ENCODE measurements at places on chromosomes 13 and 19.

- DNase-seq: no peak
Measured at GRCh38 chr13:30394751-30395191, 27.5 kb upstream of the UBE2L5 start.

- DNase-seq: no peak
Measured at GRCh38 chr13:39144941-39145533, 106.8 kb downstream of the NHLRC3 start.

DNA sequence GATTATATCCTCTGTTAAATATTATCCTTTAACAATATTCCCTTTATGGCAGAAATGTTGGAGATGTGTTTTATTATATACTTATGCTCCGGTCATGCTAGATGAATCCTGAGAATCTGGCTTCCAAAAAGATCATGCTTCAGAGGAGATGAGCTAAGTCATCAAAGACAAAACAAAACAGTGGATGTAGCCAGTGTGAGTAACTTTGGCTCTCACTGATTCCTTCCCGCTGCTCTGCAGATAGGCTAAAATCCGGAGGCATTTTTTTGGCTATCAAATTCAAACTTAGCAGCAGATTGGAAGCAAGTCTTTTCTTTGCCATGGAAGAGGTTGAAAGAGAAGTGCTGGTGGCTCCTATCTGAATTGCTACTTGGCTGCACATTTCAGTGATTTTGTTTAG is 295.9 kb downstream of the GPC6 start:
- no peak for DNase-seq

DNA sequence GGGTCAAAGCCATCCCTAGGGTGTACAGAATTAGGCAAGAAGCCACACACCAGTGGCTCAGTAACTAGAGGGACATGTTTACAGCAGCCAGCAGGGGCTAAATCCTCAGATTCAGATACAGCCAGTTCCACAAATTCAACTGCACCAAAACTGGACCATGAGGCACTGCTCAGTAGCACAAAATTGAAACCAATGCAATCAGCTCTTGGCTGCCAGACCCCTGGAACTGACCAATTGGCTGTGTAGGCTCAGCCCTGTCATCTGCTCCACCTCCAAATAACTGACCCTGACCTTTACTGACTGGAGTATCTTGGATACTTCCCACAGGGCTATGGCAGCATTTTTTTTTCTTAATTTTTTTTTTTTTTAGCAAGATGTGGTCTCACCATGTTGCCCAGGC is 226.5 kb downstream of the FOXO1 start:
- DNase-seq: no peak

DNA sequence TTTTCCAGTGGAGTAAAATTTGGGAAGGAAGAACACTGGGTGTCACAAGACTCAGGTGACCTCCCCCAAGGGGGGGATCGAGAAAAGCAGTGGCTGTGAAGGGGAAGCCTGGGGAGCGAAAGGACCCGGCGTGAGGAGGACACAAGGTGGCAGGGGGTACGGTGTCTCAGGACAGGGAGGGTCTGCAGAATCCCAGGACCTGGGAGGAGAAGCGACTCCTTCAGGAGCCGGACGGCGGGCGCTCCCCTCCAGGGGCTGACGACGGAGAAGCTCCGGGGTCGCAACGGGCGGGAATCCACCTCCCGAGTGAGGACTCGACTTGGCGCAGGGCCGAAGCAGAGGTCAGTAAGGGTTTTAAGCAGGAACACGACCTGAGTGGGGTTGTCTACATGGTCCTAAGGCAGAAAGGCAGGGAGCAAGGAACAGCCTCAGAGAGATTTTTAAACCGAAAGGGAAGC is 529 bp downstream of the ZNF836 start:
- DNase-seq: no peak

Measured in activated CD4-positive, CD25-positive, alpha-beta regulatory T cell (primary cell).